ENCODE measurements at places on chromosomes 12 and 14.

DNA sequence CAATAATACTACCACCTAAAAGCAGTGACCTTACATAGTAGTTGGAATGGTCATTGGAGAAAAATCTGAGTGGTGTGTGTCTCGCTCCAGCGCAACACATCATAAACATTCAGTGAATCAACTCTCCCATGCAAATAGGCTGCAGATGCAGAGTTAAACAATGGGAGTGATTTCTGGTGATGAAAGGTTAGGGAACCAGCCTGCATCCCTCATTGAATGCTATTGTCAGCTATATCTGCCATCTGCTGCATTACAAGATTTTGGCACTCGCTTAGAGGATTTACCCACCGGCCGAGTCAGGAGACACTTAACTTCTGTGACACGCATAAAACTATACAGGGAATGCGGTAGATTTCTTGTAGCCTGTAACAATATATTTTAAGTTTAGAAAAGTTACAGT lies 900.9 kb downstream of the FLRT2 start:
- DNase-seq = no peak

DNA sequence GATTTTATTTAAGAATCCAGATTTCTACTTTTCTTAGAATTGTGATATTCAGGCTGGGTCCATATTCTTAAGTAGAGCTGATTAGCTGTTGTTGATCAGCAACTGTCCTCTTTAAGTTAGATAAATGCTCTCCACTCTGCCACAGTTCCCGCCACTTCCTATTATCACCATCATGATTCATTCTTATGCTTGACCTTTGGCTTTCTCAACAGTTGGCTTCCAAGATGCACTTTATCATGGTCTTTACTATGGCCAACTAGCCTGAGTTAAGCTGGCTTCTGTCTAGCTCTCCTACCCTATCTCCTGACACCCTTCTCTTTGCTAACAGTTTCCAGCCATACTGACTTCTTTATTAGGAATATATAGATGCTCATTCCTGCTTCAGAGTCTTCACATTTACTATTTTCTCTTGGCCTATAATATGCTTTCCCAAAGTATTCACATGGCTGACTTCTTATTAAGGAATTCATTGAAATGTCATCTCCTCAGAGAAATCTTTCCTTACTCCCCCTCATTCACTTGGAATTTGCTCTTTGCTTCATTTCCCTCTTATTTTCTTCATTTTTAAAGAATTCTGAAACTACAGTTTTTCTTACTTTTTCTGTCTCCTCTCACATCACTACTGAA lies 149.0 kb upstream of the IGF1 start:
- no peak for DNase-seq

GRCh38 chr14:54025661-54026060 lies 69.0 kb upstream of the BMP4 start:
- no peak for DNase-seq

DNA sequence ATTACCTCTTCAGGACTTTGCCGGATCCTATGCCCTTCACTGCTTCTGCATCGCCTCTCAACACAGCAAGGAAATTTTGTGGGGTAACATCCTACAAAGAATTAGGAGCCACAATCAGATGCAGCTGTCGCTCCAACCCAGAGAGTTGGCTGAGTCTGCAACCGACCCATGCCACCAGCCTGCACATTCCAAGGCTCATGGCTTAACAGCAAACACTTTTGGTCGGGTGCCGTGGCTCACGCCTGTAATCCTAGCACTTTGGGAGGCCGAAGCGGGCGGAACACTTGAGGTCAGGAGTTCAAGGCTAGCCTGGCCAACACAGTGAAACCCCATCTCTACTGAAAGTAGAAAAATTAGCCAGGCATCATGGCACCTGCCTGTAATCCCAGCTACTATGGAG lies 32.3 kb downstream of the LGMN start:
- DNase-seq = no peak

DNA sequence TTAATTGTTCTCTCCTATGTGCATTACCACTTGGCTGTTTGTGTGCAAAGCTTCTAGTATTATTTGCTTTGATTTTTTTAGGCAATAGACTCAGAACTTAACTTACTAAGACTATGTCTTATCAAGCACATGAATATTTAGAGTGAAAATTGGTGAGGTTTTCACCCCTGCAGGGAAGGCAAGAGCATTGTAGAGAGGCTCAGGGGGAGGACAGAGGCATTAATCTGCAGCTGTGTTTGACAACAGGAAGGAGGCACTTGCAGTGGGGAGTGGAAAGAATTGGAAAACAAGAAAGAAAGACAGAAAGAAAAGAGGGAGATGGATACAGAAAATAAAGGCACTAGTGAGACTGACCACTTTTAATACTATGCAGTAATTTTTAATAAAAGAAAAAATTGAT lies 431.6 kb downstream of the PDZRN4 start:
- no peak for DNase-seq

Measured in breast epithelium (tissue), 4 donors.